ENCODE measurements at places on chromosomes 2 and 18.

- no peak for DNase-seq
These were observed 34.9 kb downstream of the IMMT start for GRCh38 chr2:86160156-86160952.

- DNase-seq = no peak
These were observed 110.4 kb downstream of the FMNL2 start for GRCh38 chr2:152445375-152445774.

- DNase-seq = no peak
These were observed 261.4 kb downstream of the CYP26B1 start for GRCh38 chr2:71886241-71886640.

GRCh38 chr2:237057893-237058300, 27.8 kb upstream of the COPS8 start:
- no peak for DNase-seq

- DNase-seq = no peak
These were observed 749 bp downstream of the STK25 start for GRCh38 chr2:241507430-241508239.

GRCh38 chr2:109312902-109313301, 183.9 kb downstream of the SH3RF3 start:
- DNase-seq = no peak

GRCh38 chr2:82137441-82137840, 1832.9 kb upstream of the LRRTM1 start:
- no peak for DNase-seq

DNA sequence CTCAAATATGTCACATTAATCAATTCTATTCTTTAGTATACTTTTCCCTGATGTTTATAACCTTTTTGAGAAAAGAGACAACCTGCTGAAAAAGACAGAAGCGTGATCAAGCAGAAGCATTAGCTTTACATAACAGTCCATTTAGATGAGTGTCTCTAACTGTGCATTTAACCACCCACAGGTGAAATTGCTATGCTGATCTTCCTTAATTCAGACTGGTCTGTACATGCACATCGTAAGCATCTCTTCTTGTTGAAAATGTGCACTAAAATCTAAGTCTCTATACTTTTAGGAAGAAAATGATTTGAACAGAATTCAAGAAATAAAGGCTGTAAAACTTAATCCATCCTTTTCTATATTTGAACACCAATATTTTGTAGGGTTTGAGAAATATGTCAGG, 794.4 kb upstream of the FSHR start:
- DNase-seq = no peak

DNA sequence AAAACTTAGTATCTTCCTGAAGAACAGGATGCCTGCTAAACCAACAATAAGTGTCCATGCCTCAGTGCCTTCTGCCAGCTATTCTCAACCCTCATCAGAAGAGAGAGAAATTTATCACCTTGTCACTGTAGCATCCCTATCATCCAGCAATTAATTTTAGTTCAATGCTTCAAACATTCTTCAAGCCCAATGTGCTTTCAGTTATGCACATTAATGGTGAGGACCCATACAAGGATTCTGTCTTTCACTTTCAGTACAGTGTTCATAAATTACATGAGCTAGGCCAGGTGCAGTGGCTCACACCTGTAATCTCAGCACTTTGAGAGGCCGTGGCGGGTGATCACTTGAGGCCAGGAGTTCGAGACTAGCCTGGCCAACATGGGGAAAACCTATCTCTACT, 47.0 kb upstream of the MSH6 start:
- DNase-seq = no peak

- no peak for DNase-seq
These were observed 1516.1 kb downstream of the RPIA start for GRCh38 chr2:90207454-90208058.

- no peak for DNase-seq
These were observed 381.2 kb downstream of the MBD2 start for GRCh38 chr18:53843113-53843760.

DNA sequence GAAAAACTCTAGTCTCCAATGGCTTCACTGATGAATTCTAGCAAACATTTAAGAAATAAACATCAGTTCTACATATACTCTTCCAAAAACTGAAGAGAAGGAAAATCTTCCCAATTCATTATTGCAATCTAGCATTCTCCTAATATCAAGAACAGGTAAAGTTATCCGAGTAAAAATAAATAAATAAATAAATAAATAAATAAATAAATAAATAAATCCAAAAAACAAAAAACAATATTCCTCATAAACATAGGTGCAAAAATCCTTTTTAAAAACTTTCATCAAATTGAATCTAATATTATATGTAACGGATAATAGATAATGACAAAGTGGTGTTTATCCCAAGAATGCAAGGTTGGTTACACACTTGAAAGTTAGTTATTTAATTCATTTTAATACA, 58.4 kb upstream of the TMEM247 start:
- DNase-seq = no peak

GRCh38 chr18:5710235-5710634, 166.4 kb upstream of the EPB41L3 start:
- no peak for DNase-seq

DNA sequence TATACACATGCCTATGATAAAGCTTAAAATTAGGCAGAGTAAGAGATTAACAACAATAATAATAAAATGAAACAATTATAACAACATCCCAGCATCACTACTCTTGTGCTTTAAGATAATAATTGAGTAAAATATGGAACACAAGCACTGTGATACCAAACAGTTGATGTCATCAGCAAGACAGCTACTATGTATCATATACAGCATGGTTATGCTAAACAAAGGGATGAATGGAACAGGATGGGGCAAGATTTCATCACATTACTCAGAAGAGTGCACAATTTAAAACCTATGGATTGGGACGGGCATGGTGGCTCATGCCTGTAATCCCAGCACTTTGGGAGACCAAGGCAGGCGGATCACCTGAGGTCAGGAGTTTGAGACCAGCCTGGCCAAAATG, 1221.0 kb downstream of the SUCLG1 start:
- DNase-seq = no peak

DNA sequence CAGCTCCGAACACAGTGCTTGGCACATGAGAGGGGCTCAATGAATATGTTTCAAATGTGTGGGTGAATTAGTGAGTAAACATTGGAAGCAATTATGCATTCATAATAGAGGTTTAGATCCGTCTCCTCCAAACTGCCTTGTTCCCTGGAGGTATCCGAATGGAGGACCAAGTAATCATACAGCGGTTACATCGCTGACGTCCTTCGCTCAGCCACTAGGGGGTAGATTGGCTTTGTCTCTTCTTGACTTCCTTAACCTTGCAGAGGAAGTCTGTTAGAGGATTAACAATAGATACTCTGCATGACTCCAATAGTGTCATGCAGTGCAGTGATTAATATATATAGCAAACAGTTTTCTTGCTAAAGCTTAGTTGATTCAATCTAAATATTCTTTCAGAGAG, 517.0 kb downstream of the PTPRM start:
- DNase-seq = no peak

DNA sequence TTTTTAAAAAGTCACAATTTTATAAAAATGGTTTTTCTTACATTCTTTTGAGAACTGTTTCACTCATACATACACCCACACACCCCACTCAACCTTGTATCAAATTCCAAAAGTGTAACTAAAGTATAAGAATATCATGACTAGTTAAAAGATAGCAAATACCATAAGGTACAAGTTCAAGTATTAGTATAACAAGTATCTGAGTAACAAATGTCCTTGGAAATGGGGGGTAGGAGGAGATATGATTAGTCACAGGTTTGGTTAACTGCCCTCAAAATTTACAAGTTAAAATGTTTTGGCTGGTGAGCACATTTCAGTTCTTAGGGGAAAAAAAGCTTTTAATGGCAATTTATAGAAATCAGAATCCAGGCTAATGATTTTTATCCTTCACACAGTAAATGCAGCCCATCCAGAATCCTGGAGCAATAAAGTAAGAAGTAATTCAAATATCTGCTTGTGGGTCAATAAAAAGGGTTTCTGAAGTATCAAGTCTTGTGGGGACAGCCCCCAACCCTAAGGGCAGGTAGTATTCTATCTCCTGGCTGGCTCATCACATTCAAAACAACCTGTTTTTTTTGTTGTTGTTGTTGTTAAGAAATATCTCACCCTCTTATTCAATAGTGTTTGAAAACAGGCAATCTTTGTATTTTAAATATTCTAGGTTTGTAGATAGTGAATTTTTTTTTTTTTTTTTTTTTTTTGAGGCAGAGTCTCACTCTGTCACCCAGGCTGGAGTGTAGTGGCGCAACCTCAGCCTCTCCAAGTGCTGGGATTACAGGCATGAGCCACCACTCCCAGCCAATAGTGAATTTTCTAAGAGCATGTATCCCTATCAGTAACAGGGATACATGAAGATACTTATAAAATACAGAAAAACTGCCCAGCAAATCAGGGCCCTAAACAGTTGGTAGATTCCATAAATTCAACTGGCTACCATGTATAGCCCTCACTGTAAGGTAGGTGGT, 14.5 kb downstream of the IAH1 start:
- no peak for DNase-seq

GRCh38 chr2:45003579-45004551, 5.4 kb downstream of the SIX2 start:
- DNase-seq = no peak

GRCh38 chr2:70939001-70939838, 3.5 kb downstream of the ATP6V1B1 start:
- DNase-seq = no peak

DNA sequence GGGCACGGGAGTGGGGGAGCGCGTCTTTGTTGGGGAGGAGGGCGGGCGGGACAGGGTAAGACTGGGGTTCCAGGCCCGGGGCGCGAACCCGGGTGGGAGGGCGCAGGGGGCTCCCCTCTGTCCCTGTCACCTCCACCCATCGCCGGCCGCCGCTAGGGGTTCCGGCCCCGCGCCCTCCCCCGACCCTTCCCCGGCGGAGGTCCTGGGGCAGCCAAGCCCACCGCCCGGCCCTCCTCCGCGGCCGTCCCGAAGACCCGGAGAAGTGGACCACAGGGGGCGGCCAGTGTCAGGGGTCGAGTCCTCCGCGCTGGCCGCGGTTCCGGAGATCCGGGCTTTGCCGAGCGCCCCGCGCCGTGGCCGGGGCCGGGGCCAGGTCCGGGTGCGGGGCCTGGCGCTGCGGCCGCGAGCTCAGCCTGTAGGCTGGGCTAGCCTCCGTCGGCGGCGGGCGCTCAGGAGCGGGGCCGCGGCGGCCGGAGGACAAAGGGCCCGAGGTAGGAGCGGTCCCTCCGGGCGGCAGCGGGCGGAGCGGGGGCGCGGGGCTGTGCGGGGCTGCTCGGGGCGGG, 16.6 kb upstream of the E2F6 start:
- no peak for DNase-seq

- DNase-seq = no peak
These were observed 254.7 kb downstream of the VAPA start for GRCh38 chr18:10168477-10168876.

DNA sequence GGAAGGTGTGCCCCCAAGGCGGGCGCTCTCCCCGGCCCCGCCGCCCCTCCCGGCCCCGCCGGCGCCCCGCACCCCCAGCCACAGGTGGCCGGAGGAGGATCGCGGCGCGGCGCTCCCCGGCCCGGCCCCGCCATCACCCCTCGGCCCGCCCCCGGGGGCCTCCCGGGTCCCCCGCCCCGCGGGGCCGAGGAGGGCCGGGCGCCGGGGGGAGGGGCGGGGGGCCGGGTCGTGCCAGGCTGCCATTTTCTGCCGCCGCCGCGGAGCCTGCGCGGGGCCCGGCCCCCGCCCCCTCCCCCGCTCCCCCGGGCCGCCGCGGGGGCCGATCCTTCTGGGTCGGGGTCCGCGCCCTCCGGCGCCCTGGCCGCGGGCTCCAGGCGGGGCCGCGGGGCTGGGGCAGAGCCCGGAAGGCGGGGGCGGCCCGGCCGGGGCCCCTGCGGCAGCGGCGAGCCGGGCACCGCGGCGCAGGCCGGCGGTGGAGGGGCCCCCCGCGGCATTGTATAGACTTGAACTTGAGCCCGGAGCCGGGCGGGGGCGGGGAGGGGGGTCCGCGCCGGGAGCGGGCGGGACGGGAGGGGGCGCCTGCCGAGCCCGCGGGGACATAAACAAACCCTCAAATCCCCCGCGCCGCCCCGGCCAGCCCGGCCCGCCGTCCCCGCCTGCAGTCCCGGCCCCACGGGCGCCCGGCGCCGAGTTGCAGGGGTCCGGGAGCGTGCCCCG, 556 bp downstream of the DNMT3A start:
- no peak for DNase-seq

GRCh38 chr2:27380626-27381545, at the start of gene ZNF513:
Gene ZNF513, minus strand, starts transcription at chr2:27380734. Its CDS starts 208 bp downstream, at chr2:27380526.
- peak; percentile 98 for DNase-seq

- DNase-seq = no peak
These were observed 27.9 kb downstream of the EPG5 start for GRCh38 chr18:45939236-45939635.

- peak; percentile 43 for DNase-seq
These were observed at the start of gene GPD2 for GRCh38 chr2:156435718-156436496. Gene GPD2, plus strand, starts transcription at chr2:156436379. Its CDS starts 39,727 bp downstream, at chr2:156476106.

DNA sequence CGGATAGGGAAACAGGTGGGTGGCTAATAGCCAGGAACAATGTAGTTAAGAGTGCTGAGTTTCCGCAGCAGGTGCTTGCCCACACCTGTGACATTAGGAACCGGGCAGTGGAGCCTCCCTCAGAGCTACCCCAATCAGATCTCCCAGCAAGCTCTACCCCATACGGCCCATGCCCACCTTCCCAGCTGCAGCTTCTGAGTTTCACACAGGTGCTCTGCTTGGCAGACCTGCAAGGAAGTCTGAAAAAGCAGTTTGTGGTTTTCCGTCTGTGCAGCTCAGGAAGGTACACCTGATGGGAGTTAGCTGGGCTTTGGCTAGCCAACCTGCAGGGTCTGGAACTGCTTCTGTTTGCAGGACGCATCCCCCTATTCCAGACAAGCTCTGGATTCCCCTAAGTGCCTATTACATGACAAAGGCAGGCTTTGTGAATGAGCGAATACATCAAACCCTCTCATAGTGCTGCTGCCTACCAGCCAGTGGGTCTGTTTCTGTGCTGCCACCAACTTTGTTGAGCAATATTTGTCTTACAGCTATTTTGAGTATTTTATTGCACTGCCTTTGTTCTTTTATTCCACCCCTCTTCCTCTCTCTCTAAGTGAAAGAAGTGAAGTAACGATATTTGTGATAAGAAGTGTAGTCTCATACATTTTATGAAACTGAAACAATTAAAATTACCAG, 24.7 kb upstream of the CEP68 start:
- DNase-seq = no peak

- DNase-seq = no peak
These were observed 81.3 kb upstream of the PELI1 start for GRCh38 chr2:64225491-64225890.

DNA sequence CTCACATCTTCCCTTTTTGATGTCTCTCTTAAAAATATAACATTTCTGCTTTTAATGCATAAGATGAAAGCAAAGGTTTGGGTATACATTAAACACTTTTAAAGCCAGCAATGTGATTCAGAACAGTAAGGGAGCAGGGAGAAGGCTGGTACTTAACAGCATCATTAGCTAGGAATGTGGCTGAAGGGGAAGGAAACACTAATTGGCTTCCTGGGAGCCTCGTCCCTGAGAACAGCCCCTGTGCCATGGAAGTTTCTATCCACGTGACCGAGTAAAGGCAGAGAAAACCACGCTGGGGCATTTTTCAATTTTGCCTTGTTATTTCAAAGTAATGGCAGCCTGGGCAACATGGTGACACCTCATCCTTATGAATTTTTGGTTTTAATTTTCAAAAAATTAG, 109.2 kb upstream of the GPC1 start:
- DNase-seq = no peak
